Naive thymus-derived CD8-positive, alpha-beta T cell (primary cell): ENCODE measurements at places on chromosomes 7 and 10. TPM values are rescaled to one million over a fixed set of nuclear protein-coding genes. Genes with fewer than 3 reads are reported as not detected.

CCDC172 gene
- total RNA-seq, result not detected

RAMP3 gene
- not detected for total RNA-seq

MAD1L1 gene
- 84.5 TPM for total RNA-seq

BMI1 gene
- total RNA-seq, result 70.2 TPM

SORCS1 gene
- not detected for total RNA-seq

TLX1 gene
- not detected for total RNA-seq

UPK3B gene
- total RNA-seq, result 8.4 TPM
